ENCODE measurements at places on chromosomes 7 and 10.

DNA sequence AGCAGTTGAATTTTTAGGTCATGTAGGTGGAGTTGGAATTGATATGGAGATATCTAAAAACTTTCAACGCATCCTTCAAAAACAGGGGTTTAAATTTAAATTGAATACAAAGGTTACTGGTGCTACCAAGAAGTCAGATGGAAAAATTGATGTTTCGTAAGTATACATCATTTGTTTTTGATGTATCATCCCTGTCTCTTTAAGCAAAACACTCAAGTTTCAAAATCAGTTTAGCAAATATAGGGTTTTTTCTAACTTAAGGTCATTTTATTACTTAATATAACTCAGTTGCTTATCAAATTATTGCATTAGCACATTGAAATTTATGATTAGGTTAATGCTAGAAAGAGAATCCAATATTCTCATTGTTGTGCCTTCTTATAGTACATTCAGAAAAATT, 24.6 kb downstream of the DLD start:
- DNase-seq, result no peak

DNA sequence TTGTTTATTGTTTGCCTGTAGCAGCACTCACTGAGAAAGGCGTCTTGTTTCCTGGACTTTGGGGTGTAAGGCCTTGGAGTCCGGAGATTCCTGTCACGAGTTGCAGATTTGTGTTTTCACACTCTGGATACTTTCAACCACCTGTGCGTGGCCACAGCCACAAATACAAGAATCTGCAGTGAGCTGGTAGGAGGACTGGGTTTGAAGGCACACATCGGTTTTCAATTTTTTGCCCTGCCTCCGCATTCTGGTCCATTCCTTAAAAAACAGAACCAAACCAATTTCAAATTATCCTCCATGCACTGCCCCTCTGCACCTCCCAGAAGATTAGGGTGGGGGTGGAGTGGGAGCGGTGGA, 619 bp downstream of the EXOC4 start:
- DNase-seq, result no peak

DNA sequence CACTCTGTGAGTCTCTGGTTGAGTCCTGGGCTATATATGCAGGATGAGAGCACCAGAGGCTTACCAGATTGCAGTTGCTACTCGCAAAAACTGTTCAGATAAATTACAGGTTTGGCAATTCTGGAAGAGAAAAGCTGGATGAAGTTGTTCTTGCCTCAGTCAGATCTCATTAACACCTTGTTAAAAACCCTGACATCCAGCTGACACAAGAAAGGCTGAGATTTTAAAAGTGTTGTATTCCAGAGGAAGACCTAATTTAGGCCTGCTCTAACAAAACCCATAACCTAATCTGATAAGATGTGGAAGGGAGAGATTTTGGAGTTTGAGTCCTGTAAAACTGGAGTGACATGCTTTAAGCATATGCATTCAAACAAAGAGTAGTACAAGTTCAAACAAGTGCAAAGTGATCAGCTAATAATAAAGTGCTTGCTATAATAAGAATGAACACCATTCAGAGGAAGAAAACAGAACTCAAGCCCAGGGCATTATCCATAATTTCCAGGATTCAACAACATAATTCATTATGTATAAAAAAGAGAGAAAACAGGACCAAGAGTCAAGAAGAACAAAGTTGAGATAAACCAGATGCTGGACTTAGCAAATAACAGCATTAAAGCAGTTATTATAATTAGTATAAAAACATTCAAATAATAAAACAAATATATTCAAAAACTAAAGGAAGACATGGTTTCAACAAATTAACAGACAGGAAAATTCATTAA, 135.5 kb downstream of the CD36 start:
- no peak for DNase-seq

- DNase-seq, result no peak
Observed at GRCh38 chr10:130740915-130741750, 570.4 kb downstream of the TCERG1L start.

All from stimulated activated CD4-positive, alpha-beta T cell treated with anti-CD3 and anti-CD28 coated beads, Interleukin-12 subunit alpha, Interleukin-12 subunit beta, amount 100 ng/mL, for 24 hours (primary cell).